ENCODE measurements at places on chromosomes 6 and 20.

GRCh38 chr6:53310771-53311585 lies 37.8 kb downstream of the ELOVL5 start:
- DNase-seq: no peak

DNA sequence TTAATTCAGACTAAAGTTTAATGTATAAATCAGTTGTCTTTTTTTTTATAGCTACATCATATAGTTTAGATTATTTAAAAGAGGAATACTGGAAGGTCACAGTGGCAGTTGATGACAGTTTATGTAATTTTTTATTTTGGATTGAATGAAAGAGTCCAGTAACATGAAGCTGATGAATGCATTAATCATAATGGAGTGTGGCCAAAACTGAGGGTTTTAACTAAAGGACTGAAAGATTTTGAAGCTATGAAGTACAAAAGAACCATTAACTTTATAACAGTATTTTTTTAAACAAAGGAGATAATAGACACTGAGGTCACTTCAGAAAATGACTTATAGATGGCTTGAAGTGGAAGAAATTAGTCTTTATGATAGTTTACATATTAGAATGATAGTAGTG lies 41.3 kb downstream of the TRMT11 start:
- DNase-seq: no peak

- DNase-seq: no peak
Observed at GRCh38 chr20:16216914-16217230, 356.4 kb downstream of the KIF16B start.

GRCh38 chr20:61052195-61052750 lies 199.8 kb upstream of the CDH4 start:
- DNase-seq: no peak

DNA sequence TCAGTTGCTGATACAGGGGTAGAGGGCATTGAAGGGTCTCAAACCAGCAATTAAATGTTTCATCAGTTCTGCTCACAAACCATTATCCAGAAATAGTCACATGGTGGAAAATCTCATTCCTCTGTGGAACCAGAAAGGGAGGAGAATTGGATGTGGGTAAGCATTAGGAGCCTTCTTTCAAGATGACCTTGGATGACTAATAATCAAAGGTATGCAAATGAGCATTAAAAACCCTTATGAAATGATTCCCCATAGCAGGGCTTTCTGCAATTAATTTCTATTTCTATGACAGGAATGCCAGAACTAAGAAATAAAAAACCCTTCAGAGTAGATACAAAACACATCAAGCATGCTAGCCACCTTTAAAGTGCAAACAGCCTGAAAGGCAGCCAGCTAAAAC lies 37.4 kb upstream of the HCRTR2 start:
- no peak for DNase-seq

DNA sequence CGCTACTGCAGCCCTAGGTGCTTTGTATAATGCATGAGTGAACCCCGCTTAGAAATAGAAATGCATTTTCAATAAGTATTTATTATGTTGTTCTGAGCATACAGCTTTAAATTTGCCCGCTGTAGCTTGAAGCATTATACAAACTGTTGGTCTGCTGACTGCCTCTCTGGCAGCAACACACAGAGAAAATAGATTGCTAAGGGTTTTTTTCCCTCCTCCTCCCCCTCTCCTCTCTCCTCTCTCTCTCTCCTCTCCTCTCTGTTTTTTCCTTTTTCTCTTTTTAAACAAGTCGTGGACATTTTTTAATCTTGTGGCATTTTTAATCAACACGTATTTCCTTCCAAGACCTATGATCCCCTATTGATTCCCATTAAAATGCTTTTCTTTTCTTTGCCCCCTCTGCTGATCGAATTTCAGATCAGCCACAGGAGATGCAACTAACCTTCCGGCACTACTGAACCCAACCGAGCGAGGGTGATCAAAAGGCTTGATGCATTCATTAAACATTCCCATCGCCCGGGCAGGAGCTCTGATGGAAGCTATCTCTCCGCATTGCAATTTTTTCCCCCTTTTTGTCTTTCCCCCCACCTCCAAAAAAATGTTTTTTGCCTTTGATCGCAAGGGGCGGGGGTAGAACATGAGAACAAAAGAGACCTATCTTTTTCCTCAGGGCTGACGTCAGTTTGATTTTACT lies 90.7 kb upstream of the ARID1B start:
- DNase-seq: peak; percentile 2

DNA sequence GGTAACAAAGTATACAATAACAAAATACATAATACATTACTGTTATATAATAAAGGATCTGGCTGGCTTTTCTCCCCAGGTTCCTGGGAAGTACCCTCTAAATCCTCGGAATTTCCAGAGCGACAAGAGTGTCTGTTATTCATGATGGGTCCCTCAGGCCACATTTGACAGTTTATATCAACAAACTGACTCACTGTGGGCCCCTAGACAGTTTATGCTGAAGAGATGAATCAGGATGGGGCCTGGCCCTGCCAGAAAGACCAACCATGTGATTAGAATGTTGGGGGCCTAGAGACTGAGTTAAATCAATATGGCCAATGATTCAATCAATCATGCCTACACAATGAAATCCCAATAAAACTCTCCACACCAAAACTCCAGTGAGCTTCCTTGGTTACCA lies 13.5 kb downstream of the USP45 start:
- no peak for DNase-seq

DNA sequence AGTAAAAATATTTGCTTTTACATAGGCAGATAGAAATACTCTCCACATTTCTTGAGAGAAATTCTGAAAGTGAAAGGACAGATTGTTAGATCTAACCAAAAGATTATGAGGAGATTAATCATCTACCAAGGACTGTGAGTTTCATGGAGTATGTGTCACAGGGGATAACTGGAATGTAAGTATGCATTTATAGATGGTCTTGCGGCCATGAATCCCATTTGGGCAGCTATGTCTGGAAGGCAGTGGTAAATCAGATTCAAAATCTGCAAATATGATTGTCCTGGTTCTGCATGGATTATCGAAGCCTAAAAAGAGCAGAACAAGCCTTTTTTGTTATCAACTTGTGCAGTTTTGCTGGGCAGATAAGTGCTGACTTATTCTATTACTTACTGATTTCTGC lies 293.8 kb downstream of the RFPL4B start:
- DNase-seq: no peak

GRCh38 chr20:46012921-46013320 lies 4.2 kb downstream of the MMP9 start:
- DNase-seq: no peak

GRCh38 chr6:2403546-2403945 lies 158.1 kb upstream of the GMDS start:
- no peak for DNase-seq

DNA sequence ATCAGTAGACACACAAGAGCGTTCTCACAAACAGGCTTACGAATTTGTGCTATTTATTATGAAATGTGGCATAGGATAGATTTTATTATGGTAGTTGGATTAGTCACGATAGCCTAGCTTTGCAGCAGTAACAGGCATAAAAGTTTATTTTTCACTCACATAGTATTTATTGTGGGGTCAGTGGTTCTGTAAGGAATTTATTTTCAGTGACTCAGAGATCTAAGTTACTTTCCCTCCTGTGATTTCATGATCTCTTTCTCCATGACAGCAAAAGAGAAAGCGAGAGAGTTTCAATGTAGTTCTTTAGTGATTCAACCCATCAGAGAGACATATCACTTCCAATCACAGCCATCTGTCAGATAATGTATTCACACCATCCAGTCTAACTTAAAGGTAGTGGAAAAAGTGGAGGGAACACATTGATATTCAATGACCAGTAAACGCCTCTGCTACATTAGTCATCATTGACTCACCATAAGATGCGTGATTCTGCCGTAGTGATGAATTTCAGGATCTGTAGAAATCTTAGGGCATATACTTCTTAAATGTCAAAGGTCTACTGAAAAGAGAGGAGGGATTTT lies 605.5 kb downstream of the HDGFL1 start:
- DNase-seq: no peak

- no peak for DNase-seq
Observed at GRCh38 chr20:36084897-36085613, 69.5 kb upstream of the EPB41L1 start.

DNA sequence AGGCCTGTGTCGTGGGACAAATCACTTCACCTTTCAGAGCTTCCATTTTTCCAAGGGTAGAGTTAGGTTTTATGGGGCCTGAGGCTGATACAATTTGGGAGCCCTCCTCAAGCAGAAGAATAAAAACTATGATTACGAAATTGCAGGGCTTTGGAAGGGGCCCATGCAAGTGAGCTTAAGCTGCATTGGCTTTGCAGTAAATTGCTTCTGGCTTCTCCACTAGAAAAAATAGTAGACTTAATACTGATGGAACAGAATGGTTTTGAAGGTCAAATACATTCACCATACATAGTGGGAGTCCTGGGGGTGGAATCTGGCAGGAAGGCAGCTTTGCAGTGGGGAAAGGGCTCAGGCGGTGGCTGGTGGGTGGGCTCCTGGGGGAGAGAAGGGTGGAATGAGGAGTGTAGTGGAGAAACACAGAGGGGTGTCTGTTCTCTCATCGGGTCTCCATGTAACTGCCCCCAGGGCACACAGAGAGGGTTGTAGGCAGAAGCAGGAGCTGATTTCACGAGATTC lies 55.9 kb upstream of the RNF24 start:
- DNase-seq: no peak

- no peak for DNase-seq
Observed at GRCh38 chr6:159904497-159904911, 13.7 kb downstream of the MAS1 start.

DNA sequence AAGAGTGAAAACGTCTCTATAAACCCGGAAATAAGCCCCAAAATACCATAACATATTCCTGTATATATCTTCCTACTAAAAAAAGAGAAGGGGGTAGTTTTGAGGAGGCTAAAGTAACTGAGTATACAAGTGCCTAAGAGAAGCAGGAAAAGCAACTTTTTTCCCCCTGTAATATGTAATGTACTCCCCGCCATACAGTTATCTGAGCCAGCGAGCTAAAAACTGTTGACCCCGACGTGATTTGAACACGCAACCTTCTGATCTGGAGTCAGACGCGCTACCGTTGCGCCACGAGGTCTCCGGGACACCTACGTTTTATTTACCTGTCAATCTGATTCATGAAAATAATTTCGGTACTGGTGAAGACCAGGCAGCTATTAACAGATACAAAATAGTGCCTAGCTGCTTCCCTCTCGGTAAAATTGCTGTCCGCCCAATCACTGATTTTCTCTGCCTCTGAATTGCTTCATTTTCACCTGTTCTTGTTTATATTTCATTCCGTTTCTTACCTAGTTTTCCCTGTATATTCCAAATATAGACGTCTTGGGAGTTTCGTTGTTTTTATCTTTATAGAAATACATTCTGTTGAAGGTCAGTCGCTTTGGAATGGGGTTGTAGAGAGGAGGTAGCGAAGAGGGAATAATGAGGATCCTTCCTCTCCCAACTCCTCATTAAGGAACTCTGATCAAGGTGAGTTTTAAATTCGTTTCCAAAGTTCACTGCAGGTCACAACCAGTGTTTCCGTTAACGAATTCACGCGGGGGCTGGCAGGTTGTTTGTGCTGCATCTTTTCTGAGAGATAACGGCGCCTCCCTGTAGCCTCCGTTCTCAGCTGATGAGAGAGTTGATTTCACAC lies 33.6 kb upstream of the BTN3A2 start:
- DNase-seq: no peak

GRCh38 chr6:152595499-152595898 lies 41.7 kb downstream of the SYNE1 start:
- DNase-seq: no peak

- DNase-seq: no peak
Observed at GRCh38 chr6:159777240-159777904, 12.0 kb downstream of the TCP1 start.

- DNase-seq: no peak
Observed at GRCh38 chr6:12160326-12160725, 129.8 kb upstream of the EDN1 start.

All from stimulated activated CD4-positive, alpha-beta T cell treated with anti-CD3 and anti-CD28 coated beads, Interleukin-1b, Interleukin-23, amount 100 ng/mL, for 1 hour (primary cell).